ENCODE measurements at places on chromosomes 11 and 22.

DNA sequence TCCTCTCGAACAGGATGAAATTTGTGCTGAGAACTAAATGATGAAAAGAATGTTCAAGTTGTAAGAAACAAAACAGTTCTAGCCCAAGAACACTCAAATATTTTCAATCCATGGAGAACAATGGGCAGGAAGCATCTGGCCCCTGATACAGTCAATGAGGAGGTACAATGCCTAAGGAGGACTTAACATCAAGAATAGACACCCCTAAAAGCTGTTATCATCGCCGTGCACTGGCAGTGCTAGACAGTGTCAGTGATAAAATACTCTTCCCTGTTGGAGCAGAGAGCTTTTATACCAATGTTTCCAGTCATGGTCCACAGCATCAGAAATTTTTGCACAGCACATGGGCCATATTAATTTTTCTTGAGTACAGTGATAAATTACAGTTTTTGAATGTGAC, 20.2 kb upstream of the VSTM5 start:
- H3K36me3 ChIP-seq = no peaks in the 10 kb centered on the region
- H3K4me1 ChIP-seq = no peaks in the 10 kb centered on the region
- DNase-seq = no peak
- no peak overlapping the region for H3K4me3 ChIP-seq

DNA sequence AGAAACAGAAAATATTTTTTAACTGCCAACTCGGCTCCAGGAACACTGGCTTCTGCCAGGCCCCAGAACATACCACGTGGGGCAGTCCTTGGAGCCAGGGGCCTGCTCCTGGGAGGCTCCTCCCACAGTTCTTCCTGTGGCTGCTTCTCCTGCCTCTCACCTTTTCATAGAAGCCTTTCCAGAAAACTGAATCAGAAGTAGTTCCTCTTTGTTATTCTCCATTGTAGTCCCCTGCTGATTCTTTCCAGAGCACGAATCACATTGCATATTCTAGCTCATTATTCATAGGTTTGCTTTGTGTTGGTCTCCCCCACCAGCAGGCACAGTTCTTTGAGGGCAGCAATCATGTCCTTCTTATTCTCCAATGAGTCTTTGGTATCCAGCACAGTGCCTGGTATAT, 106.0 kb downstream of the EFCAB6 start:
- H3K4me3 ChIP-seq = no peak overlapping the region
- no peak for DNase-seq
- H3K27me3 ChIP-seq = peaks cover 12% of the 10 kb centered on the region
- no peak overlapping the region for H3K27ac ChIP-seq
- no peaks in the 10 kb centered on the region for H3K36me3 ChIP-seq
- H3K4me1 ChIP-seq = no peaks in the 10 kb centered on the region

DNA sequence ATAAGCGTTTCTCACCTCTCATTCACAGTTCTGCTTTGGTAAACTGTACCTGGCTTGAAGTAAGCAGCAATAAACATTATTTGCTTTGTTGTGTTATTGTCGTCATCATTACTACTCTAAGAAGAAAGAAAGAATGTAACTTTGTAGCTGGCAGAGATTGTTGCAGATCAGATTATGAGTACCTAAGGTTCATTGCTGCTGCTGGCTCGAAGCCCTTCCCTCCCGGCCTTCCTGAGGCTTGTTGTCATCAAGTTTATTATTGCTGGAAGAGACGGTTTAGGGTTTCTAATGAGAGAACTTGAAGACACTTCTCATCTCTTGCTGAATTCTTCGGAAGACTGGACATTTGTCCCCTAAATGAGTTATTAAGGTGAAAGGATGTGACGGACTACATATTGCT, 101.3 kb downstream of the GRAMD1B start:
- H3K4me3 ChIP-seq = no peak overlapping the region
- DNase-seq = no peak
- H3K4me1 ChIP-seq = peaks cover 3% of the 10 kb centered on the region
- H3K27me3 ChIP-seq = no peaks in the 10 kb centered on the region
- no peak overlapping the region for H3K27ac ChIP-seq

- no peak overlapping the region for H3K4me3 ChIP-seq
- no peak overlapping the region for H3K27ac ChIP-seq
- H3K4me1 ChIP-seq = no peaks in the 10 kb centered on the region
- H3K36me3 ChIP-seq = no peaks in the 10 kb centered on the region
- DNase-seq = no peak
Observed at GRCh38 chr11:134452026-134452837, 40.2 kb upstream of the B3GAT1 start.

GRCh38 chr11:15073361-15074205, at the start of gene CALCB:
TSS of gene CALCB (plus strand) at chr11:15073593. CDS start at chr11:15074719, 1,126 bp downstream.
- peak within 1 kb of the TSS; percentile 19 for H3K27ac ChIP-seq
- peaks cover 22% of the 10 kb centered on the region for H3K27me3 ChIP-seq
- no peaks in the 10 kb centered on the region for H3K36me3 ChIP-seq
- H3K4me3 ChIP-seq = peak within 1 kb of the TSS; percentile 80
- H3K4me1 ChIP-seq = peaks cover 13% of the 10 kb centered on the region
- DNase-seq = peak; percentile 49

- H3K27me3 ChIP-seq = peaks cover 5% of the 10 kb centered on the region
- H3K27ac ChIP-seq = no peak overlapping the region
- no peak overlapping the region for H3K4me3 ChIP-seq
- peaks cover 9% of the 10 kb centered on the region for H3K4me1 ChIP-seq
- DNase-seq = peak; percentile 27
Observed at GRCh38 chr11:360326-361280, 8.7 kb upstream of the B4GALNT4 start.

DNA sequence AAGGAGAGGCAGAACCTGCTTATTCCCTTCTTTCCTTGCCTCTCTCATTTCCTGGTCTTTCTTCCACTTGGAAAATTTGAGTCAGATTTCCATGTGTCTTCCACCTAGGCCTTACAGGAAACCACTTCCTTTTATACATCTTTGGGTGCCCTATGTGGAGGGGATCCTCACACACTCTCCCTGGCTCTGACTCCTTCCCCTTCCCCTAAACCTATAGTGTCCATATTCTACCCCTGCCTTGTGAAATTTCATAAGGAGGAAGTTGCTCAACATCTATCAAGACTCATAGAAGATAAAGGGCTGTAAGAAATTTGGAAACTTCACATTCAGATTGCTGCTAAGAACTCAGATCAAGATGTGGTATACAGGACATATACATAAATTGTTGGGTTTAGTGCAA, 20.4 kb downstream of the TUG1 start:
- no peak for DNase-seq
- no peak overlapping the region for H3K4me3 ChIP-seq
- H3K36me3 ChIP-seq = no peaks in the 10 kb centered on the region
- no peak overlapping the region for H3K27ac ChIP-seq

DNA sequence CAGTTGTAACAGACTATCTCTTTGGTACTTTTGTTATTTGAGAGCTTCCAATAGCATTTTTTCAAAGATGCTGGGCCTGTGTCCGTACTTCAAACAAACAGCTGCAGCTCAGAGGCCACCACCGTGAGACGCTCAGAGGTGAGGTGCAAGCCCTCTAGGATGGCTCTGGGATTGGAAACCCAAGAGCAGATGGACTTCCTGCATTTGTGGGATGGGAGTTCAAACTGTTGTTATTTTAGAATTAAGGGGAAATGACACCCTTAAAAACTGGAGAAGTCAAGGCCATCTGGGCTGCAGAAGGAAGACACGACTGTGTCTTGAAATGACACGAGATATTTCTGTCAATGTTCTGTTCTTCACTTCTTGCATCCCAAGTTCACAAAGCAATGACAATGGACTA, 9.2 kb upstream of the IL10RA start:
- H3K27ac ChIP-seq = peak overlapping the region; percentile 91
- peaks cover 69% of the 10 kb centered on the region for H3K4me1 ChIP-seq
- H3K36me3 ChIP-seq = peaks cover 45% of the 10 kb centered on the region
- no peaks in the 10 kb centered on the region for H3K27me3 ChIP-seq
- H3K4me3 ChIP-seq = peak overlapping the region; percentile 74

- no peaks in the 10 kb centered on the region for H3K27me3 ChIP-seq
- H3K36me3 ChIP-seq = peaks cover 13% of the 10 kb centered on the region
Observed at GRCh38 chr11:108947654-108948570, 283.0 kb downstream of the DDX10 start.

DNA sequence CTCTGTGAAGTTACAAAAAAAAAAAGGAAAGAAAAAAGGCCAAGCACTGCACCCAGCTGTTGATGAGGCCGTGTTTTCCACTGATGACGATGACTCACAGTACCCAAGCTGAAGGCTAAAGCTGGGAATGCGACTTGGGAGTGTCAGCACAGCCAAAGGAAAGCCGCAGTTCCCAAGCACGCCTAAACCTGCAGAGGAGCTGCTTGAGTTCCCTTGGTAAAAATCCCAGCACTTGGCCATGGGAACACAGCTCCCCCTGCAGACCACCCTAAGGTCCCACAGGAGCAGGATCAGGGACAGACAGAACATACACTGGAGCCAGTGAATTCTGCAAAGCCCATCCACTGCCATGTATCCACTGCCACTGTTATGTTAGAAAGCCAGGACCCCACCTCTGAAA, 39.9 kb downstream of the SERGEF start:
- peaks cover 16% of the 10 kb centered on the region for H3K36me3 ChIP-seq
- H3K4me1 ChIP-seq = no peaks in the 10 kb centered on the region
- H3K4me3 ChIP-seq = no peak overlapping the region
- H3K27ac ChIP-seq = no peak overlapping the region
- no peaks in the 10 kb centered on the region for H3K27me3 ChIP-seq

DNA sequence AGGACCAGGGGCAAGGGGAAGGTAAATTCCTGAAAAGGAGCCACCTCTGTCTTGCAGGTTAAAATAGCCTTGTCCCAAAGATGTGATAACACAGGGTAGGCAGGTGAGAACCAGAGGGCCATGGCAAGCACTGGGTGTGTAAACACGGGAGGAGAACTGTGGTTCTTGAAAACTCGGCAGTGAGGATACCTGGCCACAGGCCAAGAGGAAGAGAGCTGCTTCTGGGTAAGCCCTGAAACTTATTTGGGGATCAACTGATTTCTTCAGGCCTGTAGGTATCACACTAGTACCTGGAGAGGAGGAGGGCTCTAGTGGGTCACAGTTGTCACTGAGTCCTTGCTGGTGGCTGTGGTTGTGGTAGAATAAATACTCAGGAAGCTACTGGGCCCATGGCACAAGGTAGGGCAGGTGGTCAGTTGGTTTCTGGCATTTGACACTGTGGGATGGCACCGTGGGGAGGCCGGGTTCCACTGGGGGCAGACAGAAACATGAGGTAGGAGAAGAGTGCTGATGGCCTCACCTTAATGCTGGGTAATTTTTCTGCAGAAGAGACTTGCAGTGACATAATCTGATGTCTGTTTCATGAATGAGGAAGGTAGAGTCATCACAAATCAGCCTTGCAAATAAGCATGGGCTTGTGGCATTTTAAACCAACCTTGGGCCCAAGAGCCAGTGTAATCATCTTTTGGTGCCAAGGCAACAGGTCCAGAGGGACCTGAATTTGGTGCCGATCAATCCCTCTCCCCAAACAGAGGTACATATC, 22.0 kb downstream of the AMPD3 start:
- no peaks in the 10 kb centered on the region for H3K27me3 ChIP-seq
- DNase-seq = no peak
- H3K36me3 ChIP-seq = peaks cover 7% of the 10 kb centered on the region
- no peak overlapping the region for H3K27ac ChIP-seq

GRCh38 chr22:20240447-20240764, 27.7 kb downstream of the RTN4R start:
- H3K36me3 ChIP-seq = no peaks in the 10 kb centered on the region
- peak overlapping the region; percentile 61 for H3K27ac ChIP-seq
- DNase-seq = no peak
- H3K27me3 ChIP-seq = no peaks in the 10 kb centered on the region
- no peak overlapping the region for H3K4me3 ChIP-seq

- H3K36me3 ChIP-seq = no peaks in the 10 kb centered on the region
- no peaks in the 10 kb centered on the region for H3K27me3 ChIP-seq
- no peak for DNase-seq
- H3K4me3 ChIP-seq = no peak overlapping the region
- H3K27ac ChIP-seq = no peak overlapping the region
Observed at GRCh38 chr11:10021563-10021962, 272.5 kb downstream of the SBF2 start.

- no peak overlapping the region for H3K27ac ChIP-seq
- no peak for DNase-seq
- H3K4me3 ChIP-seq = no peak overlapping the region
- H3K27me3 ChIP-seq = no peaks in the 10 kb centered on the region
- H3K4me1 ChIP-seq = no peaks in the 10 kb centered on the region
- H3K36me3 ChIP-seq = no peaks in the 10 kb centered on the region
Observed at GRCh38 chr11:132300283-132300682, 929.9 kb downstream of the NTM start.

GRCh38 chr22:46676479-46676878, 56.3 kb downstream of the GRAMD4 start:
- H3K27me3 ChIP-seq = no peaks in the 10 kb centered on the region
- no peak overlapping the region for H3K27ac ChIP-seq
- H3K36me3 ChIP-seq = peaks cover 3% of the 10 kb centered on the region
- no peak for DNase-seq
- no peak overlapping the region for H3K4me3 ChIP-seq
- peaks cover 12% of the 10 kb centered on the region for H3K4me1 ChIP-seq

GRCh38 chr11:5923427-5923776, 18.6 kb upstream of the OR56A3 start:
- no peak for DNase-seq
- H3K4me3 ChIP-seq = no peak overlapping the region
- no peaks in the 10 kb centered on the region for H3K4me1 ChIP-seq
- H3K27ac ChIP-seq = no peak overlapping the region
- no peaks in the 10 kb centered on the region for H3K36me3 ChIP-seq

DNA sequence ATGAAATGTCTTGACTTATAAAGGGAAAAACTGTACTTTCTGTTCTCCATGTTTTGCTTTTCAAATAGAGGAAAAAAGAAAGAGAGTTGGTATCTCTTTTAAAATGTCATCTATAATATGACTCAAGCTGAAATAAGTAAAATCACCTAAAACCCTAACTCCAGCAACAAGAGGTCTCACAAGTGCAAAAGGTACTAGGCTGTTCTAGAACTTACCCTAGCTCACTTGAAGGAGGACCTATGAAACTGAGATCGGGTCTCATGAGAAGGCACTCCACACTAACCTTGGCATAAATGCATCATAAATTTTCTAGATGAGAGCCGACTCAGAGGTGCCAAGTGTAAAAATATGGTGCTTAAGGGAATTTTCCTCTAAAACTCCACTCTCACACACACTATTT, 63.8 kb downstream of the PHF21A start:
- peaks cover 2% of the 10 kb centered on the region for H3K36me3 ChIP-seq
- no peak overlapping the region for H3K27ac ChIP-seq
- no peaks in the 10 kb centered on the region for H3K27me3 ChIP-seq
- DNase-seq = no peak
- no peaks in the 10 kb centered on the region for H3K4me1 ChIP-seq

DNA sequence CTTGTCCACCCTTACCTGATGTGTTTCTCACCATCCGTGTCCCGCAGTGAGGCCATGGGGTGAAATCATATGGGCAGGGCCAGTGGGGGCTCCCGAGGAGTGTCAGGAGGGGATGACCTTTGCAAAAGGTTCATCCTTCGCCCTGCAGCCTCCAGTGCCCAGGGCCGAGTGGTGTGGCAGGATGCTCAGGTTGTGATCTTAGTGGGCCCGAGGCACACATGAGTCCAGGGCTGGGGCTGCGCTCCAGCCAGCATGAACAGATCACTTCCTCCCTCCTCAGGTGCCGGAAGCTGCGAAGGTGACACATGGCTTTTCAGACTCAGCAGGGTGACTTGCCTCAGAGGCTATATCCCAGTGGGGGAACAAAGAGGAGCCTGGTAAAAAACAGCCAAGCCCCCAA, 2.8 kb upstream of the FKBP2 start:
- H3K36me3 ChIP-seq = peaks cover 18% of the 10 kb centered on the region
- H3K27ac ChIP-seq = peak overlapping the region; percentile 61
- no peak for DNase-seq
- peaks cover 27% of the 10 kb centered on the region for H3K4me1 ChIP-seq
- no peaks in the 10 kb centered on the region for H3K27me3 ChIP-seq

- H3K27me3 ChIP-seq = no peaks in the 10 kb centered on the region
- H3K36me3 ChIP-seq = no peaks in the 10 kb centered on the region
- DNase-seq = no peak
- H3K4me1 ChIP-seq = no peaks in the 10 kb centered on the region
- H3K4me3 ChIP-seq = no peak overlapping the region
Observed at GRCh38 chr11:55719608-55720160, 53.6 kb upstream of the OR5D13 start.
